ENCODE measurements at places on chromosomes 6 and 20. TPM values are rescaled to one million over a fixed set of nuclear protein-coding genes. Genes with fewer than 3 reads are reported as not detected.

SNTA1 gene
- 7.9 TPM for total RNA-seq

LIME1 gene
- total RNA-seq: 6.2 TPM

PLCG1 gene
- total RNA-seq: 24.5 TPM

RAET1G gene
- total RNA-seq: 9.7 TPM

UNC93A gene
- not detected for total RNA-seq

ZBTB9 gene
- 10.3 TPM for total RNA-seq

IL17F gene
- not detected for total RNA-seq

DCBLD1 gene
- 32.9 TPM for total RNA-seq

PHACTR1 gene
- total RNA-seq: not detected

IDH3B gene
- 135 TPM for total RNA-seq

LZTS3 gene
- total RNA-seq: 2.7 TPM

CGAS gene
- 5.2 TPM for total RNA-seq

APCDD1L gene
- total RNA-seq: not detected

SLC17A3 gene
- total RNA-seq: 0.93 TPM

LAMA2 gene
- total RNA-seq: 0.73 TPM

ZNF831 gene
- total RNA-seq: not detected

SNPH gene
- total RNA-seq: 3.7 TPM

BMP6 gene
- 20.4 TPM for total RNA-seq

GGTLC1 gene
- not detected for total RNA-seq

TTI1 gene
- total RNA-seq: 21.2 TPM

NOX3 gene
- total RNA-seq: not detected

ANGPT4 gene
- total RNA-seq: 0.03 TPM

RCAN2 gene
- not detected for total RNA-seq

FITM2 gene
- 8.2 TPM for total RNA-seq

HLA-DOA gene
- 0.50 TPM for total RNA-seq

GRIK2 gene
- 0.28 TPM for total RNA-seq

HLA-A gene
- total RNA-seq: 153 TPM

SLC26A8 gene
- not detected for total RNA-seq

ADGB gene
- not detected for total RNA-seq

CRISP3 gene
- not detected for total RNA-seq

CPXM1 gene
- total RNA-seq: not detected

TTK gene
- 22.0 TPM for total RNA-seq

SAMD5 gene
- total RNA-seq: 0.62 TPM

OR12D3 gene
- not detected for total RNA-seq

ZNF165 gene
- total RNA-seq: 0.97 TPM

DST gene
- 58.5 TPM for total RNA-seq

GID8 gene
- total RNA-seq: 21.3 TPM

ANKRD66 gene
- not detected for total RNA-seq

Data from A549 treated with RU486 at 1 μM for 4 hours (cell line).